Pons (tissue), 1 donor: ENCODE measurements at places on chromosomes 4 and X.

- DNase-seq: no peak
Observed at GRCh38 chr4:149493492-149493891, 322.2 kb downstream of the IQCM start.

- no peak for DNase-seq
Observed at GRCh38 chr4:26978387-26979053, 117.9 kb downstream of the STIM2 start.

DNA sequence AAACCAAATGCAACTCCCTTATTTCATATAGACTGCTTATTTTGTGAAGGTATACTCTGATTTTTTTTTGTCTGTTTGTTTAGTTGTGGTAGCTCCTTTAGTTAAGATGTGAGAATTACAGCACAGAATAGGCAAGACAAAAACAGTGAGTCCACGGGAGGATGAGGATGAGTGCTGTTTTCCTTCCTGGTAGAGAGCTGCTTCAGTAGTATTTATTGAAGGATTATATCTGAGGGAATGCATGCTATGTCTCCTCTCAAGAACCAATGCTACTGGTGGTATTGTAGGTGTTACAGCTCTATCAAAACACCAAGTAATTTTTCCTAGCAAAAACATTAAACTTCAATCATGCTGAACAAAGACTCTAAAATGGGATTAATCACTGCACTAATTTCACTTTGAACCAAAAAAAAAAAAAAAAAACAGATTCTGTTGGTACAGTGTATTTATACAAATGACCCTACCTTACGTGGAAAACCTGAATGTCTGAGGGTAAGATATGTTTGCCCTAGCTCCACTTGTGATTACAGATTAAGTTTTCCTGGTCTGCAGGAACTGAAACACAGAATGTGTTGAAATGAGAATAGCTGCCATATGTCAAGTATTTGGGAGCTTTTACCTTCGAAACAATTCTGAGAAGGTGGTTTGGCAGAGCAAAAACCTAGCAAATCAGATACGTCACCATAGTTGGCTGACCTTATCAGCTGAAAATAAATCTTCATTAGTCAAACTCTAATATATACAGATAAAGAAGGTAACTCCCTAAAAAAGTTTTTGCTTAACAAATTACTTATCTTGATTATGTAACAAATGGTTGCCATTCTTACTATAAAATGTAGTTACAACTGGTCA is 40.3 kb downstream of the PPP3CA start:
- DNase-seq: no peak

DNA sequence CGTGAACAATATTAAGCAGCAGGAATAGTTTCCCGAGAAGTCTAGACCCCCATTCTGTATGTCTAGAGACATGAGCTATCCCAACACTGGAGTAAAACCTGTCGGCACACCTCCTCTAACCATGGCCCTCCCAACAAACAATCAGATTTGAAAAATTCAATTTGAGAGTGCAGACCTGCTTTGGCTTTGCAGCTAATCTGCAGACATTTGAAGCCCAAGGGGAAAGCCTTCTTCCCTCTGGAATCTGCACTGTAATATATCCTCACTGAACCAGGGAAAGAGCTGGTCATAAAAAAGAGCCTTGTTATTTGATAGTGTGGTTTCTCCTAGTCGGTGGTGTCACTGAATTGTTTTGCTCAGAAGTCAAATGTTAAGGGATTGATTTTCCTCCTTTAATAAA is 44.6 kb upstream of the KLHL34 start:
- no peak for DNase-seq
